Adrenal gland (tissue), 19 donors: ENCODE measurements at places on chromosomes 5 and 9. TPM values are rescaled to one million over a fixed set of nuclear protein-coding genes. Genes with fewer than 3 reads are reported as not detected.

- H3K27ac ChIP-seq = no peak overlapping the region
- H3K4me3 ChIP-seq = no peak overlapping the region
- H3K4me1 ChIP-seq = no peaks in the 10 kb centered on the region
Measured at GRCh38 chr5:85159395-85159794, 774.7 kb upstream of the EDIL3 start.

SLC34A3 gene
- total RNA-seq = not detected

GRCh38 chr9:109161471-109161870, 5.6 kb downstream of the FRRS1L start:
- H3K36me3 ChIP-seq = no peaks in the 10 kb centered on the region
- no peak overlapping the region for H3K4me3 ChIP-seq
- H3K27ac ChIP-seq = no peak overlapping the region
- H3K4me1 ChIP-seq = no peaks in the 10 kb centered on the region

MZB1 gene
- total RNA-seq = 0.35 TPM

DNA sequence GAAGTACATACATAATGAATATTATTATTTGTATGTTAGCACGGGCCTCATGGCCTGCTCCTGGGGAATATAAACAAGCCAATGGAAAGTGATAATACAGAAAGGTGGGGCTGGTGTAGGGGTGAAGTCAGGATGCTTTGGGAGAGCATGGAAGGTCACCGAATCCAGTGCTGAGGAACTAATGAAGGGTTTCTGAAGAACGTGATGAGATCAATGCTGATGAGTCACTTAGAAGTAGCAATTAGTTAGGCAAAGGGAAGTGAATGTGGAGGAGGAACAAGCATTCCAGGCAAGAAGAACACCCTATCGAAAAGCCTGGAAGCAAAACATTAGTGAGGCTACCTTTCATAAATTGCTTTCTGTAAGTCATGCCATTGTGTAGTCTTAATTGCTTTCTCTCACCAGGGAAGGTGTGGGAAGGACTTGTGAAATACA, 2.1 kb downstream of the ANXA1 start:
- H3K36me3 ChIP-seq = no peaks in the 10 kb centered on the region
- peaks cover 43% of the 10 kb centered on the region for H3K4me1 ChIP-seq
- no peak for DNase-seq
- no peaks in the 10 kb centered on the region for H3K27me3 ChIP-seq

NRG2 gene
- total RNA-seq = 12.7 TPM

- no peak for DNase-seq
- H3K36me3 ChIP-seq = no peaks in the 10 kb centered on the region
- H3K4me3 ChIP-seq = no peak overlapping the region
- no peaks in the 10 kb centered on the region for H3K27me3 ChIP-seq
- no peak overlapping the region for H3K27ac ChIP-seq
Measured at GRCh38 chr5:19125956-19126713, 861.9 kb downstream of the CDH18 start.

DNA sequence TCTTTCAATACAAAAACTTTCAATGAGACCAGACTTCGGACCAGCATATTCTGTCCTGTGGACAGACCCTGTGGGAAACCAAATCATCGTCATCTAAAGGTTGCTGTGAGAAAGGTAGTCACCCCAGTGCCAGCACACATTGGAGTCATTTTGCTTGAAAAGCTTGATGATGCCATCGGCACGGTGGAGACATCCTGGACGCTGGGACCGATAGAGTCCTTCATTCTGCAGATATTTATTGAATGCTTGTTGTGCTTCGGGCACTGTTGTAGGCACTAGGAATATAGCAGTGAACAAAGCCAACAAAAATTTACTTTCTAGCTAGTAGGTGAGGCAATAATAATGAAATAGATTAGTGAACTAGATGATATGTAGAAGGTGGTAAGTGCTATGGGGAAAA, 34.9 kb downstream of the SNX18 start:
- H3K36me3 ChIP-seq = no peaks in the 10 kb centered on the region
- H3K4me1 ChIP-seq = peaks cover 14% of the 10 kb centered on the region
- H3K27me3 ChIP-seq = no peaks in the 10 kb centered on the region
- no peak for DNase-seq

- H3K4me1 ChIP-seq = peaks cover 19% of the 10 kb centered on the region
- no peaks in the 10 kb centered on the region for H3K27me3 ChIP-seq
- H3K27ac ChIP-seq = no peak overlapping the region
- peak overlapping the region; percentile 96 for H3K4me3 ChIP-seq
- no peaks in the 10 kb centered on the region for H3K36me3 ChIP-seq
- peak; percentile 27 for DNase-seq
Measured at GRCh38 chr5:141637123-141637766, 448 bp downstream of the RELL2 start.

OBP2B gene
- not detected for total RNA-seq

JAK2 gene
- total RNA-seq = 21.0 TPM

DNA sequence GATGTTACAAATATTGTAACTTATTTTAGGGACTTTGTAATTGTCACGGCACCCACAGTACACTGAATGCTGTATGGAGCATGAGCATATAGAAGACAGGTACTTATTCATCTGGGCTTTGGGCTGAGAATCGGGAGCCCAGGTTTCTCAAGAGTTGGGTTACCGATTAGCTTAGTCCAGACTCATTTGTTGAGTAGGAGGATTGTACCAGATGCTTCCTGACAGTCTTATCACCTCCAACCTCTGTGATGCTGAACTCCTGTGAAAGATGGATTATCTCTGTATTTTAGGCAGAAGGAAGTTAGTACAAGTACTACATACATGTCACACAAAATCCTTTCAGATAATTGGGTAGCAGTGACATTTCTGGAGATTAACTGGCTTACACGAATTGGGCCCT, 79.2 kb downstream of the SV2C start:
- no peak for DNase-seq
- no peaks in the 10 kb centered on the region for H3K4me1 ChIP-seq
- no peak overlapping the region for H3K4me3 ChIP-seq
- H3K36me3 ChIP-seq = no peaks in the 10 kb centered on the region

DNA sequence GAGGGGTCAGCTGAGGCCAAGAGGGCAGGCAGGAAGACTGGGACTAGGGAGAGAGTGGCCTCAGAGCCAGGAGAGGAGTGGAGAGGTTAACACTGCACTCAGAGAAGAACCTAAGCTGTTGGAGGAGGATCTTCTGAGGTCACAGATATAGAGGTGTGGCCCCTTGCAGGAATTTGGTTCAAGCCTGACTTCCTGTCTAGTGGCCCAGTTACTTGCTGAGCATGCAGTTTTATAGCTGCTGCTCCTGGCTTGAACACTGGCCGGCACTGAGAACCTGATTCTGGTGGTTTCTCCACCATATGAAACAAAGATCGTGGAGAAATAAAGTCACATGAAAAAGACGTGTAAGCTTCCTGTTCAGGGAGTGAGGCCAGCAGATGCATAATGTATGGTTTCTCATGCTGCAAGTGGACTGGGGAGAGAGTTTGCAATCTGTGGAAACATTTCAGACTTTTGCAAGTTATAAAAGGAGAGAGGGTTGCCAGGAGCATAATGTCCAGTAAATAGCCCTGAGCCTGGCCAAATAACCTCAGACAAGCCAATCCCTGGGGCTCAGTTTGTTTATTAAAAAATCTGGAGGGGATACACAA, 82.6 kb downstream of the GALNT10 start:
- H3K4me1 ChIP-seq = peaks cover 7% of the 10 kb centered on the region
- peak; percentile 33 for DNase-seq
- H3K27me3 ChIP-seq = no peaks in the 10 kb centered on the region
- H3K27ac ChIP-seq = peak overlapping the region; percentile 45
- no peaks in the 10 kb centered on the region for H3K36me3 ChIP-seq

GRCh38 chr5:14284392-14285148, 141.4 kb downstream of the TRIO start:
- H3K27ac ChIP-seq = no peak overlapping the region
- no peaks in the 10 kb centered on the region for H3K4me1 ChIP-seq
- no peaks in the 10 kb centered on the region for H3K27me3 ChIP-seq
- DNase-seq = no peak

DNA sequence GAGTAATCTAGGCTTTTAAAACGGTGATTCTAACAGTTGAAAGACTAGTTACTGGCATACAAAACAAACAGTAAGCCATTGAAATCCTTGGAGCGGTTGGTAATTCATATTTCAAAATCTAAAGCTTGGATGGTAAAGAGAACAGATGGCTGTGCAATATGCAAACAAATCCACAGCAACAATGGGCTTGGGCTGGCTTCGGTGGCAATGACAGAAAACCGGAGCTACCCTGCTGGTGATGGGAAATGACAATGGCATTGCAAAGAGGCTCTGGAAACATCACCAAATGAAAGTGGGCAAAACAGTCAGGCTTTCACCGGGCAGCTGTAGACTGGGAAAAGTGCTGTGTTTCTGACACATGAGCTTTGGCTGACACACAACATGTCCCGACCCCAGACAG, 42.2 kb downstream of the MED27 start:
- no peaks in the 10 kb centered on the region for H3K36me3 ChIP-seq
- H3K4me3 ChIP-seq = no peak overlapping the region
- no peak overlapping the region for H3K27ac ChIP-seq
- H3K4me1 ChIP-seq = peaks cover 3% of the 10 kb centered on the region

DNA sequence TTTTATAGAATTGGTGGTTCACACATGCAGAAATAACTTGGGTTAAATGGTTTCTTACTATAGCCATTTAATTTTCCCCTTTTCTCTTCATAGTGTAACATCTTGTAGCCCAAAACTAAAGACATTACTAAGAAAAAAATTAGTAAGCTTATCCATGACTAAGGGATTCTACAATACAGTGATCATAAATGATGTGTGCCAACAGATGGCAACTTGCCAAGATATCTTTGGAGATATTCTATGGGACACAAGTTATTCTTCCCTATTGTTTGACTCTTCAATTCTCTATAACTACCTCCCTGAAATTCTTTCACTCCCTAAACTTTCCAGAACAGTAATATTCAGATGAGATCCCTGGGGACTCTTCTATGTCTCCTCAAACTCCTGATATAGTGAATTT, 580.6 kb downstream of the PTPRD start:
- DNase-seq = no peak
- H3K4me3 ChIP-seq = no peak overlapping the region
- no peak overlapping the region for H3K27ac ChIP-seq
- no peaks in the 10 kb centered on the region for H3K36me3 ChIP-seq

DNA sequence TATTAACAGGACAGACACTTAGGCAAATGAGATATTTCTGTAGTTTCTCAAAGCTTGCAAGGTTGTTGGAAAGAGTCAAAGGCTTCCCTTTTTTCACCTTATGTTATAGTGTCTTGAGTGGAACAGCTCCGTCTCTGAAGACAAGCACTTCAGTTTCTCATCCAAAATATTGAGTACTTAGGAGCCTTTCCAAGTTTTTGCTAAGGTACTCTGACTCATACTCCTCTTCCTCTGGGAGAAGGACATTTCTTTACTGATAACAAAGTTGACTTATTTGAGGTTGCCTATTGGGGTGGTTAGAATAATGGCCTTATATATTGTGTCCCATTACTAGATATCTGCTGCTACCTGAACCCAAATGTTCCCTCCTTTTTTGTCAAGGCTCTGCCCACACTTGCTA, 869.6 kb downstream of the MAT2B start:
- no peaks in the 10 kb centered on the region for H3K36me3 ChIP-seq
- DNase-seq = no peak
- H3K27me3 ChIP-seq = no peaks in the 10 kb centered on the region

OR13C5 gene
- total RNA-seq = not detected

DNA sequence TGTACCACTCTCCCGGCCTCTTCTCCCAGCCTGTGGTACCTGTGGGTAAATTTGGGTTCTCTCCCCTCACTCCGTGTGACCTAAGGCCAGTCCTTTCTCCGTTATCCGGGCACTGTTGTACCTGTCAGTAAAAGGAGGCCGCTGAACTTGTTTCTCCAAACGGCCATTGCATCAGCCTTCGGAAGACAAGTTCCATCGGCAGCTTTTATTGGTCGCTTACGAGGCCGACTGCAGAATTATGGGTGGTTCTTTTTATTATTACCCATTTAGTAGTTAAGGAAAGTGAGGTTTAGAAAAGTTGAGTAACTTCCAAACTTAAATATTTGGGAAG, 558 bp downstream of the GRPEL2 start:
- no peak for DNase-seq
- H3K27ac ChIP-seq = no peak overlapping the region
- no peaks in the 10 kb centered on the region for H3K27me3 ChIP-seq
- H3K4me3 ChIP-seq = peak overlapping the region; percentile 59
- H3K4me1 ChIP-seq = peaks cover 15% of the 10 kb centered on the region

SLC6A19 gene
- total RNA-seq = not detected

DNA sequence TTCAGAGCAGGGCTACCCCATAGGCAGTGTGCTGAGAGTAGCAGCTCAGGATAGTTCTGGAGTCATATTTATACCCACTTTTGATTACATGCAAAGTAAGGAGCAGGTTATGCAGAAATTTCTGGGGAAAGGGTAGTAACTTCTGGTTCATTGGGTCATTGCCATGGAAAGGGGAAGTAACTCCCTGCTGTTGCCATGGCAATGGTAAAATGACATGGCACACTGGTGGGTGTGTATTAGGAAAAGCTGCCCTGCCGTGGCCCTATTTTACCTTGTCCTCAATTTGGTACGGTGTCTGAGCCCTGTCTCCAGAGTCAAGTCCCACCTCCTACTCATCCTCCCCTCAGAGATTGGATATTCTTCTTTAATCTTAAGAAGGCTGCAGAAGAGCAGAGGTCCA, 526.7 kb upstream of the TYRP1 start:
- H3K27ac ChIP-seq = no peak overlapping the region
- DNase-seq = no peak
- no peak overlapping the region for H3K4me3 ChIP-seq
- H3K27me3 ChIP-seq = no peaks in the 10 kb centered on the region
- no peaks in the 10 kb centered on the region for H3K36me3 ChIP-seq

DNA sequence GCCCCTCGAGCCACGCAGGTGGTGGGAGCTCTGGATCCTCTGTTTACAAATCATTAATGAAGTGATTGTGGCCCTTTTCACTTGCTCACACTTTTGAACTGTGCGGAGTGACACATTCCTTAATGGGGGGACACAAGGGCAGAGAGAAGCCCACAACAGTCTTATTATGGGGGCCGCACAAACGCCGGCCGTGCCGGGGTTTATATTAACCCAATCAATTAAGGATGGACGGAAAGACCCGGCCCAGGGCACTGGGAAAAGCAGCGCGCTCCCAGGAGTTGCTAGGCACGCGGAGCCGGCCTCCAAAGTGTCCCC, 634.8 kb downstream of the IRX1 start:
- H3K4me3 ChIP-seq = no peak overlapping the region
- H3K4me1 ChIP-seq = no peaks in the 10 kb centered on the region
- DNase-seq = no peak
- H3K27me3 ChIP-seq = no peaks in the 10 kb centered on the region
- H3K27ac ChIP-seq = no peak overlapping the region

GRCh38 chr5:111805071-111805470, 48.1 kb upstream of the NREP start:
- H3K36me3 ChIP-seq = no peaks in the 10 kb centered on the region
- no peak overlapping the region for H3K4me3 ChIP-seq
- H3K27ac ChIP-seq = no peak overlapping the region
- DNase-seq = no peak
- no peaks in the 10 kb centered on the region for H3K4me1 ChIP-seq
- H3K27me3 ChIP-seq = no peaks in the 10 kb centered on the region

BRINP1 gene
- total RNA-seq = 3.4 TPM

PDE4D gene
- total RNA-seq = 3.2 TPM

SLC1A1 gene
- 1.8 TPM for total RNA-seq

FNBP1 gene
- total RNA-seq = 22.6 TPM

DNA sequence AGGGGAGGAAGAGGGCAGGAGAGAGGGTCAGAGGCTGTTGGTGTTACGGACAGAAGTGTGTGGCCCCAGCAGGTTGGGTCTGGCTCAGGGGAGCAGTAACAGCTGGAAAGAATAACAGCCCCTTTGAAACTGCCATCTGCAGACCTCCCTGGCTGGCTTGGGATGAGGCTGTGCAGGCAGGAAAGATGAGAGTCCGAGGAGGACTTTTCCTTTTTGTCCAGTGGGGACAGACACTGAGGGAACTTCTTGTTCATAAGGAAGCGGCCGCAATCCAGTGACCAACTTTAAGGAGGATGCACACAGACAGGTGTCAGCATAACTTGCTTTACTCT, 14.8 kb upstream of the PLEKHG4B start:
- H3K36me3 ChIP-seq = no peaks in the 10 kb centered on the region
- no peak overlapping the region for H3K27ac ChIP-seq
- no peaks in the 10 kb centered on the region for H3K27me3 ChIP-seq
